Naive thymus-derived CD4-positive, alpha-beta T cell (primary cell): ENCODE measurements at places on chromosomes 16 and 17. TPM values are rescaled to one million over a fixed set of nuclear protein-coding genes. Genes with fewer than 3 reads are reported as not detected.

DNA sequence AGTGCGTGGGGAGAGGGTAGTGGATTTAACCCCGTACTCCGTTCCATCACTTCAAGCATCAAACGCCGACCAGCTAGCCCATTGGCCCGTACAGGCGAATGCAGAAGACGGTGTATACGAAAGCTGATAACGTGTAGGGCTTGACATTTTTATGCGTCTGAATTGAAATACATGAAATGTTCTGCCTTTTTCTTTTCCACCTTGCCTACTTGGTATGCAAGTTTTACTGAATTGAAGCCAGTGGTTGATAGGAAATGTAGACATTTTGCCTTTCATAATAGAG lies 834 bp upstream of the STAT3 start:
- DNase-seq, result no peak

Gene ACSM5
- total RNA-seq, result not detected

- DNase-seq, result no peak
Measured at GRCh38 chr16:54446639-54447038, 160.1 kb upstream of the IRX3 start.

- no peak for DNase-seq
Measured at GRCh38 chr17:77322514-77323412, 182.0 kb downstream of the SEC14L1 start.

GRCh38 chr16:88963583-88963982 lies 13.4 kb downstream of the CBFA2T3 start:
- no peak for DNase-seq

Gene KRTAP4-3
- not detected for total RNA-seq

Gene C17orf100
- 1.7 and 1.9 TPM in 2 replicates for total RNA-seq

Gene RBFOX1
- not detected in 2 replicates for total RNA-seq

DNA sequence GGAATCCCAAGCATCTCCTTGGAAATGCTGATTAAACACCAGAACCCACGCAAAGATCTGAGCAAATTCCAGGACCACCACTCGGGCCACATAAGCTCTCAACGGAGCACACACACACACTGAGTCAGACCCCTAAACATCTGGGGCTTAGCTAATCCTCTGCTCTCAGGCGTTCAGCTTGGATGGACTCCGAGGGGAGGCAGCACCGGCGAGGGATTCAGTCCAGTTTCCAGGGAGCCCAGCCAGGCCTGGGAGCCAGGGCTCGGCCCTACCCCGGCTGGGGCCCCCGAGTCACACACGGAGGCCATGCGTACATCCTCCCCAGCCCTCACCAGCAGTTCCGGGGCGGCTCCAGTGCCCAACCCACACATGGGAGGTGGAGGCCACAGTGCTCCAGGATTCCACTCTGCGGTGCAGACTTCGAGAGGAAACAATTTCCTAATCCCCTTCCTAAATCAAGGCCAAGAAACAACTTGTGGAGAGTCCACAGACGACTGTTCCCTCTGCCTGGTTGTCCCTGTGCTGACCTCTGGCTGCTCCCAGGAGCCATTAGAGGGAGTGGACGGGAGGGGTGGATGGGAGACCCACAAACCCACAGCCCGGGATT lies 70.5 kb downstream of the GAS7 start:
- DNase-seq, result no peak
